ENCODE measurements at places on chromosomes 12 and 14.

DNA sequence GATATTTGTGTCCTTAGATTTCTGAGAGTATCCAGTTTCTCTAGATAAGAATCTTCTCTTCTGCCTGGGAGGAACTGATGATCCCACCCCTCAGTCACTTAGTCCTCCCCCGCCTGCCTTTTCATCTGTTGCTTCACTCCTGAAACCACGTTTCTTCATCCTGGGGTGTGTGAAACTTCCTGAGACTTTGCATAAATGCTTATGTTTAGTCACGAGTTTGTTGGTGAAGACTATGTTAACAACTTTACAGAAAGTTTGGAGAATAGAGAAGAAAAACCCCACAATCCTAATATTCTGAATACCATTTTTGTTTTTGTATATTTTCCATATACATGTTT lies 33.2 kb downstream of the MARK3 start:
- no peak for DNase-seq

DNA sequence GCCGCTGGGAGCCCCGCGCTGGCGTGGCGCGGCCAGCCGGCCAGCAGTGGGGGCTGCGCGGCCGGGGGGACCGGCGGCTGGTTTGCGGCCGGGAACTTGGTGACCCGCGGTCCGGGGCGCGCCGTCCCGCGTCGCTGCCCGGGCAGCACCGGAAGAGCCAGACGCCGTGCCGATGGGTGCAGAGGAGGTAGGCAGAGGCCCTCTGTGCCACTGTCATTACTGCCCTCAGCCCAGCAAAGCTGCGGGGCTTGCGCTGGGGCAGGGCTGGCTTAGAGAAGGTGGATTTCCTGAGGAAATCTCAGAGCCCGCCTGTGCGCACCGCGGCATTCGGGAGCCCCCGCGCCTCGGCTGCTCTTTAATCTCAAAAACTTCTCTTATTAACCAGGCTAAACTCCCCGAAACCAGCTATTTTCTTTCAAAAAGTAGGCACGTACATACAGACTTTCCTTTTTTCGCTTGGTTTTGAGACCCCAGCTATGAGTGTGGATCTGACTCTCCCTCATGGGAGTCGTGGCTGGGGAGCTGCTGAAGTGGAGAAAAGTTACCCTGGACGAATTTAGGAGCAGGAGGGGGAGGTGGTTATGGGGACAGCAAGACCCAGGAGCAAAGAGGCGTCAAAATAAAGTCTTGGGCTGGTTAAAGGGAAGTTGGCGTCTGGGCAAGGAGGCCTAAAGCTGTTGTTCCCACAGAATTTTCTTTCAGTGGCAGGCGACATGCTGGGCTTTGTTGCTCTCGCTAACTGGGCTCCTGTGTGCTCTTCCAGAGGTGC lies 802 bp downstream of the SUSD6 start:
- peak; percentile 19 for DNase-seq

DNA sequence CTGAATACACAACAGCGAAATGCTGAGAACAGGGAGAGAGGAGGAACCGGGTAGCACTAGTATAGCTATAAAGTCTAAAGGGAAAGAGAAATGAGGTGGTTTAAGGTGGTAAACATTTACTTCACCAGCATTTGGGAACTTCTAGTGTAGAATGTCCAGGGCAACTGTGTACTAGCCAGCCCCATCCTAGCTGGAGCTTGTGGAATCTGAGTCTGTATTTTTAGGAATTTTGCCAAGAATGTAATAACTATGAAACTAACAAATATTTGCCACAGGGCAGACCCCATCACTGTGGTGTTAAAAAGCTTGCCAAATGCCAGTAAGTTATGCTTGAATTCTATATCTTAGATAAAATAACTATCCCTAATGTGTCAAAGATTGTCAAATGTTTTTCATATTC lies 398.9 kb upstream of the MIS18BP1 start:
- DNase-seq: no peak

DNA sequence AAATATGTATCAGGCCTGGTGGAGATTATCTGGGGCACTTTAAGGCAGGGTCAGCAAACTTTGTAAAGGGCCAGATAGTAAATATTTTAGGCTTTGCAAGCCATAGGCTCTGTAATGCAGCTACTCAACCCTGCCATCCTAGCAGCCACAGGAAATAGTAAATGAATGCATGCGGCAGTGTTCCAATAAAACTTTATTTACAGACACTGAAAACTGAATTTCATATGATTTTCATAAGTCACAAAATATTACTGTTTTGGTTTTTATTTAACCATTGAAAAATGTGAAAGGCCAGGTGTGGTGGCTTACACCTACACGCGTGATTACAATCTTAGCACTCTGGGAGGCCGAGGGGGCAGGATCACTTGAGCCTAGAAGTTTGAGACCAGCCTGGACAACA lies 3.2 kb upstream of the CAMKK2 start:
- no peak for DNase-seq

- no peak for DNase-seq
Measured at GRCh38 chr12:87866578-87867292, 162.5 kb downstream of the C12orf50 start.

- DNase-seq: no peak
Measured at GRCh38 chr14:104541905-104542465, 37.6 kb upstream of the C14orf180 start.
